NCI-H1436 (cell line): ENCODE measurements at places on chromosomes 1 and 21.

- DNase-seq, result no peak
Observed at GRCh38 chr21:46424621-46425020, 34.1 kb upstream of the DIP2A start.

DNA sequence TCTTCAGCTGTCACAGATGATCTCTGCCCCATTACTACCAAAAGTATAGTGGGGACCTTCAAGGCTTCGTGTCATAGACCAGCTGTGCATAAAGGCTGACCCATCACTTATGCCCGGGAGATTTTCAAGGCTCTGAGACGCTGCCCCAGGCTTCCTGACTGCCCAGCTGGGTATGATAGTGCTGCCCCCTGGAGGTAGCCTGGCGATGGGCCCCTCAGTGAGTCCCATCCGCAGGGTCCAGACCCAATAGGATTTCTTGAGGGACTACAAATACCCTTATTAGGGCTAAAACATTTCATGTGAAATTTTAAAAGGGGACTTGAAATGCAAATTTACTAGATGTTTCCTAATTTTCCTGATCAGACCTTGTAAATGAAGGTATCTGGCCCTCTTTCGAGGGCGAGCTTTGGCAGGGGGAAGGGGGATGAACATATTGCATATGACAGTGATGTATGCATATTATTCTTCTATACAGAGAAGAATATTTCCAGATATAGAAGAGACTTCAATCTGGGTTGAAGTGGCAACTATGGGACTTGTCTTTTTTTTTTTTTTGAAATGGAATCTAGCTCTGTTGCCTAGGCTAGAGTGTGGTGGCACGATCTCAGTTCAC is 11.7 kb upstream of the FCMR start:
- DNase-seq, result no peak

DNA sequence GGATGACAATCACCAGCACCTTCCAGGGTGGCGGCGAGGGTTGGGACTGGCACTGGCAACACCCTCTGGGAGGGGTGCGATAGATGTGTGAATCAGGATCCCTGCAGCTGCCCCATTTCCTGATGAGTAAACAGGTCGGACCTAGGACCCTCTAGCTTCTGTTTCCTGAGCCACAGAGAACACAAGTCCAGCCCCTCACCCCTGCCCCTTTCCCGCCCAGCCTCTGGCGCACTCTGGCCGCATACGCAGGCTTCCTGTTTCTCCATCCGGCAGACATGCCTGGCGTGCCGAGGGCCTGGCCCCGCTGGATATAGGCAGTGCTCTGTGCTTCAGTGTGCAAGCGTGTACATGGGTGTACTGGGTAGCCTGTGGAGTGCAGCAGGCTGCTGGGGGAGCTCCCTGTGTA is 4.6 kb downstream of the PEAR1 start:
- DNase-seq, result no peak

DNA sequence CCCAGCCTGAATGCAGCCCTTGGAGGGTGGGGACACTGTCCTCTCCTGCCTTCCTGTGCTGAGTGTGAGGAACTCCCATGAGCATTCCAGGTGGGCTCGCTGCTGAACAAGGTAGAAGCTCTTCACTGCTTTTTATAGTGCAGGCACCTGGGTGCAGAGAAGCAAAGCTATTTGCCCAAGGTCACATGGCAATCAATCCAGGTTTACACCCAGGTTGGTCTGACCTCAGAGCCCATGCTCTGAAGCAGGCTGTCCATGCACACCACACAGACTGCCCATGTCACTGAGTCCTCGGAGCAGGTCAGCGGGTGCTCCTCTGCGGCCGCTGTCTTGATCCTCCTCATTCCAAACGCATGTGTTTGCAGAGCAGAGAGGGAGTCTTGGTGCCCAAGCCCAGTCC is 323.4 kb upstream of the VAMP3 start:
- no peak for DNase-seq

DNA sequence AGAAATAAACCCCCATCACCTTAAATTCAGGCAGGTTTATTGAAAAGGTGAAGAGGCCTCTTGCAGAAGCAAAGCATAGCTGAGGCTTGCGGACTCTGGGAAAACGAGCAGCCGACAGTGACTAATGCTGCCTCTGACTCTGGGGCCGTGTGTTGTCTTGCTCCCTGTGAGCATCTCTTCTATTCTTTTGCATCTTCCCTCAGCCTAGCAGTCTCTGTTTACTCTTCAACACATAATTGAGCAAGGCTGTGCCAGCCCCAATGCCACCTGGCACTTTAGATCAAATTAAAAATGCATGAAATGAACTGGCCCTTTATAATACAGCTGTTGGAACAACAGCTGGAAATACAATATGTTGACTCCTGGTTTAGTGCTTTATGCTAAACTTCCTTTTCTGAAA is 18.4 kb upstream of the REG4 start:
- DNase-seq, result peak; percentile 10

GRCh38 chr1:44359234-44359935 is 4.3 kb upstream of the ERI3 start:
- no peak for DNase-seq

- peak; percentile 50 for DNase-seq
Observed at GRCh38 chr21:46325073-46325912, 1.3 kb downstream of the PCNT start.

- no peak for DNase-seq
Observed at GRCh38 chr1:217425422-217425821, 205.5 kb downstream of the GPATCH2 start.

DNA sequence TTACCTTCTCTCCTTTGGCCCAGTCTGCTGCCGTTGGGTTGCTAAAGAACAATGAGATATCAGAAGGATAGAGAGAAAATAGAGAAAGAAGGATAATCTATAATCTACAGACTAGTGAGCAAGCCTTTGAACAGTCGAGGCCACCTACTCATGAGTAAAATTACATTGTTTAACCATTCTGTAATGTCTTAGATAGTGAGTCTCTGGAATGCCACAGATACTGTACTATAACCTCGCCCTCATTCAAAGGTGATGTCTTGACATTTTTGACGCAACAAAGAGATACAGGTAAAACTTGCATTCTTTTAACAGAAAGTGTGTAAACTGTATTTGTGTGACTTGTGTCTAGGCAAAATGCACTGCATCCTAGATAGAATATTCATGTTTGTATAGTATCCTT is 77.9 kb downstream of the LAMC1 start:
- DNase-seq, result no peak

DNA sequence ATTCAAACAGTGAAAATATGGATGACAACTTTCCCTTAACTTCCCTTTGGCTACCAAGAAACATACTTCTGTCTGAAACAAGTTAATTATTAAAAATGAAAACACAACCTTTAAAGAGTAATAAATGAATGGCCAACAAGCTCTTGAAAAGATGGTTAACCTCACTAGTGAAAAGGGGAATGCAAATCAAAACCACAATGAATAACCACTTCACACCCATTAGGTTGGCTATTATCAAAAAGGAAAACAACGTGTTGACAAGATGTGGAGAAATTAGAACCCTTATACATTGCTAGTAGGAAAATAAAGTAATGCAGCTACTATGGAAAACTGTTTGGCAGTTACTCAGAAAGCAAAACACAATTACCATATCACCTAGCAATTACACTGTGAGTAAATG is 14.1 kb downstream of the COP1 start:
- no peak for DNase-seq

- DNase-seq, result no peak
Observed at GRCh38 chr1:170739803-170740202, 75.9 kb downstream of the PRRX1 start.

- DNase-seq, result no peak
Observed at GRCh38 chr1:83850834-83851233, 148.1 kb downstream of the TTLL7 start.

DNA sequence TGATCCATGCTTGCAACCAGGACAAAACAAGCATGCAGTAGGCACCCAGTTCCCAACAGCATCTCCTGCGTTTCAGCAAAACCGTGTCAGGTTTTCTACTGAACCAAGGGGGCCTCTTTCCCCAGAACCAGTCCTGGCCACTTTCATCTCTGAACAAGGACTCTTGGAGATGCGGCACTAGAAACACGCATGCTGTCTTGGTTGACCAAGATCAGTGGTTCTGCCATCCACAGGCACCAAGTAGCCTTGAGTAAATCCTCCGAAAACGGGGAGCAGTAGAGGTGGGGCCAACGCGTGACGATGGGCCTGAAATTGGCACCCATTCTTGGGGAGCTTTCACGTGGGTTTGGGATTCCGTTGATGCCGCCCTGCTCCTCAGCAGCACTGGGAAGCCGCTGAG is 62.5 kb upstream of the AJAP1 start:
- no peak for DNase-seq

DNA sequence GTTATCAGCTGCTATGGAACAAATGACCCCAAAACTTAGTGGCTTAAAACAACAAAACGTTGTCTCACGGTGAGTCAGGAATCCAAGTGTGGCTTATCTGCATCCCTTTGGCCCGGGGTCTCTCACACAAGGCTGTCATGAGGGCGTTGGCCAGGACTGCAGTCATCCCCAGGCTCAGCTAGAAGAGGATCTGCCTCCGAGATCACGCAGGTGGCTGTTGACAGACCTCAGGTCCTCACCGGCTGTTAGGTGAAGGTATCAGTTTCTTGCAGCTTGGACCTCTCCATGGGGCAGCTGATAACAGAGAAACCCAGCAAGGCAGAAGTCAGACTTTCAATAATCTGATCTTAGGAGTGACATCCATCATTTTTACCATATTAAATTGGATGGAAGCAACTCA is 52.7 kb upstream of the SYT6 start:
- no peak for DNase-seq

DNA sequence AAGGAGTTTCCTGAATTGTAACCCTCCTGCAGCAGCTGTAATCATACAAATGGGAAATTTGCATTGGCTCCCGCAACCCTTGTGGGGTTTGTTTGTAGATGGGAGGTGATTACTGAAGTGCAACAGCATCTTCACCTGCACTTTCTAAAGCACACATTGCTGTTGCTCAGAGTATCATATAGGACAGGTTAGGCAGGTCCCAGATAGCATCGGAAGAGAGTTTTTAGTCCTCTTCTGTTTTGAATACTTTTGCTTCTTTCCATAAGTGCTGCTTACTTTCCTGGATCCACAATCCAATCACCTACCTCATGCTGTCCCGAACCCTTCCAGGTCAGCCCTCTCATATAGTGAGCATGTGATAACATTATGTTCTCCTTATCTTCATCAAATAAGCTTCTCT is 300.4 kb downstream of the PTPRC start:
- DNase-seq, result no peak

GRCh38 chr1:19528438-19528837 is 43.1 kb upstream of the CAPZB start:
- DNase-seq, result no peak
